ENCODE measurements at places on chromosomes 7 and 10. TPM values are rescaled to one million over a fixed set of nuclear protein-coding genes. Genes with fewer than 3 reads are reported as not detected.

Gene MCU
- 24.5 TPM for total RNA-seq

Gene ELMO1
- 36.6 TPM for total RNA-seq

Gene PRRT4
- total RNA-seq = 1.9 TPM

Gene HOXA1
- 2.4 TPM for total RNA-seq

All from esophagus squamous epithelium (tissue), 5 donors.